ENCODE measurements at places on chromosomes 5 and 9.

DNA sequence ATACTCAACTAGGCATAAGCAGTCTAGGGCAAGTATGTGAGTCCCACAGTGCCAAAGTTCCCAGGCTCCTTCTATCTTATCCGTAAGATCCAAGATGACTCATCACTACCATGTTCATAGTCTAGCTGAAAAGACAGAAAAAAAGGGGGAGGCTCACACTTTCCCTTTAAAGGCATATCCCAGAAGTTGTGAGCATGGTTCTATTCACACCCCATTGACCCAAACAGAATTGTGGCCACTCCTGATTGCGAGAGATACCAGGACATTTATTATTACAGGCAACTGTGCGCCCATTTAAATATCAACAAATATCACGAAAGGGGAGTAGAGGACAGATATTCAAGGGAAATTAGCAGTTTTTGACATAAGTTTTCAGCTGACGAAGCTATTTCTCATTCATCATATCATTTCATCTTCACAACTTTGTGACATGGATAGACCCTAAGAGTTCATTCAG lies 8.1 kb upstream of the PFDN1 start:
- no peak for DNase-seq

DNA sequence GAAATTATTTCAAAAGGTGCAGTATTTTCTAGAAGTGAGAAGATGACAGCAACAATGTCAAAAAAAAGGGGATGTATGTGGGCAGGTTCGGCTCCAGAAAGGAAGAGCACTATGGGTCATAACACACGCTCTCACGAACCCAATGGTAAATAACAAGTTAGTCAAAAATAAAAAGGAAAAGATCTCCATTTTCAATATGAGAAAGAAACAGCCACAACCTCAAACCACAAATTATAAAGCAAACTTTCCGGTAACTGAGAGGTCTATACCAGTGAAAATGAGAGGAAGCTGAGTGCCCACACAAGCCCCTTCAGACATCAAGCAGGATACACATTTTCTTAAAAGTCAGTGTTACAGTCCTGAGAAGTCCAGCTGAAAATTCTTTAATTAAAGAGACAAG lies 398.5 kb upstream of the RPS23 start:
- no peak for DNase-seq

DNA sequence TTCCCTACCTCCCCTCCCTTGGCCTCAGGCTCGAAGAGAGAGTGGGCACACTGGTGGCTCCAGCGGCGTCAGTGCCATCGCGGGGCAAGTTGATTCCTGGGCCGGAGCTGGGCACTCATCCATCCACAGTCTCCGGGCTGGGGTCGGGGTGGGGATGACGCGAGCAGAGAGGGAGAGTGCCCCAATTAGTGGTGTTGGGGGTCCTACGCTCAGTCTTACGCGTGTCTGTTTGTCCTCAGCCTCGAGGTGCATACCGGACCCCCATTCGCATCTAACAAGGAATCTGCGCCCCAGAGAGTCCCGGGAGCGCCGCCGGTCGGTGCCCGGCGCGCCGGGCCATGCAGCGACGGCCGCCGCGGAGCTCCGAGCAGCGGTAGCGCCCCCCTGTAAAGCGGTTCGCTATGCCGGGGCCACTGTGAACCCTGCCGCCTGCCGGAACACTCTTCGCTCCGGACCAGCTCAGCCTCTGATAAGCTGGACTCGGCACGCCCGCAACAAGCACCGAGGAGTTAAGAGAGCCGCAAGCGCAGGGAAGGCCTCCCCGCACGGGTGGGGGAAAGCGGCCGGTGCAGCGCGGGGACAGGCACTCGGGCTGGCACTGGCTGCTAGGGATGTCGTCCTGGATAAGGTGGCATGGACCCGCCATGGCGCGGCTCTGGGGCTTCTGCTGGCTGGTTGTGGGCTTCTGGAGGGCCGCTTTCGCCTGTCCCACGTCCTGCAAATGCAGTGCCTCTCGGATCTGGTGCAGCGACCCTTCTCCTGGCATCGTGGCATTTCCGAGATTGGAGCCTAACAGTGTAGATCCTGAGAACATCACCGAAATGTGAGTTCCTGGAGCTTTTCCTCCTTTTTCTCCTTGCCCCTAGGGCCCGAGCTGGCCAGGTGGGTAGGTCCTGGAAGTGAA lies 861 bp downstream of the NTRK2 start:
- no peak for DNase-seq

- no peak for DNase-seq
Observed at GRCh38 chr9:78213712-78214111, 22.2 kb upstream of the CEP78 start.

DNA sequence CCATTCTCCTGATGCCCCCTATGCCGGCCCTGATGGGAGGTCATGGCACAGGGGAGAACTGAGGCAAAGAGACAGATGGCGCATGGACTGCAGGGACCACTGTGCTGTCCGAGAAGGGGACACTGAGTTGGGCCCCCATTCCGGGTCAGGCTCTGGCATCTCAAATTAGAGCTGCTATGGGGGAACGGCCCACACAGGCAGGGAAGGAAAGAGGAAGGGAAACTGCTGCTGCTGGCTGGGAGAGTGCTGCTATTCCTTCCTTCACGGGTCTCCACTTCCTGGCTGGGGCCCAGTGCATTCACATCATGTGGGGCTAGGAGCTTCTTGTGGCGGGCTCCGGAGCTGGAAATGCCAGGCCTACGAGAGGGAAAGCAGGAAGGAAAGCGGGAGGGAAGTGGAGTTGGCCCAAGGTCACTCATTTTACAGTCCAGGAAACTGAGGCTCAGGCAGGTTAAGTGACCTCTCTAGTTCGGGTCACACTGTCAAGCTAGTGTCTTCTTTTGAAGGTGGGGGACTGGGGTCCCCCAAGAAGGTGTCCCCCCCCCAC lies 1.3 kb upstream of the CARD19 start:
- no peak for DNase-seq

Data from fibroblast of skin of left biceps (primary cell).